ENCODE measurements at places on chromosomes 2 and 18.

DNA sequence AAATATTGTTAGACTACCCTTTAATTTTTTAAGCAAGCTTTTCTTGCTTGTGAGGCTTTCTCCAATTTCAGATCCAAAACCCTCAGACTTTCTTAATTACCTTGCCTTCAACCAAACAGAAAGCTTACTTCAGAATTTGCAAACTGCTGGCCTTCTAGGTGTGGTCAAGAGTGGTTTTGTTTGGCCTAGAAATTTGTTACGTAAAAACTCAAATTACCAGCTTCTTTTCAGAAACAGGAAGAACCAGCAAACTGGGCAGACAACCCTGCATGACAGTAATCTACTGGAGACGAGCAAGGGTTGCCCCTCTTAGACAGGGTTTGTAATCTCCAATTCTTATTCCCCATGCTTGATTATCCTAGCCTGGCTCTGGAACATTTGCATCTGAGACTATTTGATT, 27.1 kb downstream of the SRBD1 start:
- no peak for DNase-seq

DNA sequence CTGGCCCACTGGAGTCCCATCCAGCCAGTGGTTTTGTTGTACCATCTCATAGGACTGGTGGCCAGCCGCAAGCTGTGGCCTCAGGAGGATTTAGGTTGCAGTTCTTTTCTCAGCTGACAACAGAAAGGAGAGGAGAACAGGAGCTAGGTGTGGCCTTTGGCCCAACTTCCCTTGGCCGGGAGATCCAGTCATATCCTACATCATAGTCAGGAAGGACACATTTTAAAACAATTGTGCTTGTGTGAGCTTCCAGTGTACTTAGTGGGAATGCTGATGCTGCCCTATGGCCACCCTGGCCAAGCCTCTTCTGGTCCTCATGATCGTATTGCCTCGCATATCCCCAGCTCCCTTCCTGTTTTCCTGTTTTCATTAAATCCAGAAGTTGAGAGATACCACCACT, 98.1 kb downstream of the WDSUB1 start:
- DNase-seq: no peak

DNA sequence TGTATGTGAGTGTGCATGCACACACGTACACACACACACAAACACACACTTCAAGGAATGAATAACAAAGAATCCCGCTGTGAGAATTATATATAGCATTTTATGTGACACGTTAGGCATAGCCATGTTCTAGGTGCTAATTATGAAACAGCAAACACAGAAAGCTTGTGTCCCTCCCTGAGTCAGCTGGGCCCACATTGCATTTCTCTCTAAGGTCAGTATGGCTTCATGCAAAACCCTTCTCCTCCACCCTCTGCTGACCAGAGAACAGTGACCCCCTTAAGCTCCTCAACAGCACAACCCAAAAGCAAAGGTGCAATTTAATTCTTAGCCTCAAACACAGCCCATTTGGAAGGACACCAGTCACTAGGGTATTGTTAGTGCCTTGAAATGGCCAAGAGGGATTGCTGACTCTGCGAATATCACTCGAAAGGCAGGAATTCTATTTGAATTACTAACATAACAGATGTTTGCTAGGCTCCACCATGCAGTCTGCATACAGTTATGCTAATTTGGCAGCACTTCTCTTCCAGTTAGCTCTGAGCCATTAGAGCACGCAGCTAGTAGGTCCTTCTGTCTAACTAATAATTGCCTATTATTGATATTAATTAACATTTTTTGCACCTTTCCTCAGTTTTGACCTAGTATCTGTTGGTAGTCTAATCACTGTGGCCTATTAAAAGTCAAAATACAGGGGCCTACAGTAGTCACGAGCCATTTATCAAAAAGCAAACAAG, 149.0 kb downstream of the LNPK start:
- DNase-seq: no peak

- no peak for DNase-seq
These were observed 298.4 kb upstream of the ZNF521 start for GRCh38 chr18:25650201-25650941.

- DNase-seq: no peak
These were observed 782.8 kb downstream of the PLCL1 start for GRCh38 chr2:198587240-198587639.

Measured in KBM-7 (cell line).